CD4-positive, alpha-beta T cell treated with Interleukin-17A for 1 hour (primary cell): ENCODE measurements at places on chromosomes 3 and 15.

DNA sequence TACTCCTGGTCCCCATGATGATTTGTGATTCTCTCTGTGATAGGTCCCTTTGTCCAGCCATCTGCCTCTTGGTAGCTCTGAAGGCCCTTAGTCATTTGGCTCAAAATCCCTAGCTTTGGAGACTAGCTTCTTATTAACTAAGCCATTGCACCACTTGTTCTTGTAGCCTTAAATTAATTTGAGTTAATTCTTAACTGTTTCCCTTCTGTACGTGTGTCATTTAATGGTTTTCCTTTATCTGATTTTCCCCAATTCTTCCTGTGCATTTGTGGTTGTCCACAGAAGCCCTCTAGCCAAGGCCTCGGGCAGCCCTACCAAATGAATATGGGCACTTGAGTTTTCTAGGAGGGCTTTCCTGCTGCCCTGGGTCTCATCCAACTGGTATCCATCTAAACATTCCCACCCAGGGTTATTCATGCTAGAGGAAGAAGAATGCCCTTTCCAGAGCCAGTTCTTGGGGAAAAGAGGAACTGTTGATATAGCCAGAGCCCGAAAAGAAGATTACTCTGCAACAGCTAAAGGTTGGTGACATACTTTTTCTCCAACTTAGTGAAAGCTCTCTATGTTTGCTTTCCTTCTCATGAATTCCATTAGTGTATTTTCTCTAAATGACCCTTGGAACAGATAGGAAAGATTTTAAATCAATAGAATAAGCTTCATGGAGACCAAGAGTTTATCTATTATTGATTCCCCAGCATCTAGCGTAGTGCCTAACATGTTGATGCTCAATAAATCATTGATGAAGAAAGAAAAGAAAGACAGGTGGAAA is 44.2 kb upstream of the ZBTB38 start:
- DNase-seq, result no peak

DNA sequence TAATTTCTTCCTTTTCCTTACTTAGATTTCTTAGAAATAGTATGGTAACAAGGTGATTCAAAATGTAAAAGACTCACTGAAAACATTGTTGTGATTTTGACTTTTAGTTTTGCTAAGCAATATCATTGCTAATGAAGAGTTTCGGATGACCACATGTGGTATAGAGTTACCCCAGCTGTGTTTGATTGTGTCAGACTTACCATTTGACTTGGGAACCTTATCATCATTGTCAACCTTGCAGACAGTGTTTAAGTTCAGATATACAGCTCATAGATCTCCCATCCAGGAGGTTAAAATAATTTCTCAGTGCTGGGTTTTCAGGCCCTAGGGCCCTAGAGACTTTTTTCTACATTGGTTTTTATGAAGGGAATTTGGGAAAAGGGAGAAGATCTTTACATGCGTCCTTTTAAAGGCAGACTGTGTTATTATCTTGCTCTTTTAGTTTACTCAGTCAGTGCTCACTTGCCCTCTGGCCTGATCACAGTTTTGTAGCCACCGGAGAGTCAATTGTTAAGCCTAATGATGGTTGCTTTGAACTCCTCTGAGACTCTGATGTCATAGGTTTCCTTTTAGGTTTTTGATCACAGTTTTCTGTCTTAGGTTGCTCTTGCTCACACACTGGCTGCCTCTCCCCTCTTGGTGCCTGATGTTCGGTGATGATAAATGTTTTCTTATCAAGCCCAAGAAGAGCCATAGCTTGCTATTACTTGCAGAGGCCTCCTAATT is 133.5 kb upstream of the ZPLD1 start:
- no peak for DNase-seq

- DNase-seq, result no peak
These were observed 62.1 kb downstream of the POMGNT2 start for GRCh38 chr3:43043793-43044192.

DNA sequence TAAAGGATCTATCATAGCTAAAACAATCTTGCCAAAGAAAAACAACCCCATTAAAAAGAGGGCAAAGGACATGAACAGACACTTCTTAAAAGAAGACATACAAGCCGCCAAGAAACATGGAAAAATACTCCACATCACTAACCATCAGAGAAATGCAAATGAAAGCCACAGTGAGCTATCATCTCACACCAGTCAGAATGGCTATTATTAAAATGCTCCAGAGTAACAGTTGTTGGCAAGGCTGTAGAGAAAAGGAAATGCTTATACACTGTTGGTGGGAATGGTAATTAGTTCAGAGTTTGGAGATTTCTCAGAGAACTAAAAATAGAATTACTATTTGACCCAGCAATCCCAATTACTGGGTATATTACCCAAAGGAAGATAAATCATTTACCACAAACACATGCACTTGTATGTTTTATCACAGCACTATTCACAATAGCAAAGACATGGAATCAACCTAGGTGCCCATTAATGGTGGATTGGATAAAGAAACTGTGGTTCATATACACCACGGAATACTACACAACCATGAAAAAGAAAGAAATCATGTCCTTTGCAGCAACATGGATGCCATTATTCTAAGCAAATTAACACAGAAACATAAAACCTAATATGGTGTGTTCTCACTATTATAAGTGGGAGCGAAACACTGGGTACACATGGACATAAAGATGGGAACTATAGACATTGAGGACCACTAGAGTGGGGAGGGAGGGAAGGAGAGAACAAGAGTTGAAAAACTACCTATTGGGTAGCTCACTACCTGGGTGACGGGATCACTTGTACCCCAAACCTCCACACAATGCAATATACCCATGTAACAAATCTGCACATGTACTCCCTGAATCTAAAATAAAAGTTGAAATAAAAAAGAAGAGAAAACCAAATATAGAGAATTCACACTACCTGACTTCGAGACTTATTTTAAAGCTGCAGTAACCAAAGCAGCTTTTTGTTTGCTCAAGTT is 32.6 kb downstream of the ITGA11 start:
- no peak for DNase-seq

DNA sequence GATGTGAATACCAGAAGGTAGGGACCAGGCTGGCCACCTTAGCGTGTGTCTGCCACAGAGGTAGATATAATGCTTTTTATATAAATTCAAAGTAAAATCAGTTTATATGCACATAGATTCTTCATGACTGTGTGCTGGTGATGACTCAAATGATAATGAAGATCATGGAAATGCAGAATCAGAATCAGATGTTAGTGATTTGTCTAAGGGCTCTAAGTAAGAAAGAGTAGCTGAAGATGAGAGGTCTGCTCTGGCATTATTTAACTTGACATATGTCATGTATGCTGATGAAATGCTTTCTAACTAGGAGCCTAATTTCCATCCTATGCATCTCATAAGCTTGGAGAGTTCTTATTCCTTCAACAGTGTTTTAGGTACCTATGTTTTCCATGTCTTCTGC is 50.3 kb upstream of the DPH6 start:
- DNase-seq, result no peak

DNA sequence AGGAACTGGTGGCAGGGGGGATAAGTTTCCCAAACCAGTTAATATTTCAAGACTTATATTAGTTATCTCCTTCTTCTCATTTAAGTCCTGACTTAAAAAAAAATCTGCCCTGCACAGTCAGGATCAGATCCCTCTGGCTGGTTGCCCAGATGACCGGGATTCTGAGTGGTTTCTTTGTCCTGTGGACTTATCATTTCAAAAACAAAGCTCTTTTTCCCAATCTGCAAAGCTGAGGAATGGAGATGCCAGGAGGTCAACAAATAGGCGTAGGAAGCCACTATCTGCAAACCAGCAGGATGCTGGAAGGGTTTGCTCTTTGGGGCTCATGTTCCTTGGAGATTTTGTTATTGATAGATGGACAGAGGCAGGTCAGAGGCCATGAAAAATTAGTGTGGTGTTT is 5.8 kb downstream of the C3orf20 start:
- no peak for DNase-seq

GRCh38 chr3:171821044-171821443 is 10.8 kb upstream of the PLD1 start:
- DNase-seq, result no peak

DNA sequence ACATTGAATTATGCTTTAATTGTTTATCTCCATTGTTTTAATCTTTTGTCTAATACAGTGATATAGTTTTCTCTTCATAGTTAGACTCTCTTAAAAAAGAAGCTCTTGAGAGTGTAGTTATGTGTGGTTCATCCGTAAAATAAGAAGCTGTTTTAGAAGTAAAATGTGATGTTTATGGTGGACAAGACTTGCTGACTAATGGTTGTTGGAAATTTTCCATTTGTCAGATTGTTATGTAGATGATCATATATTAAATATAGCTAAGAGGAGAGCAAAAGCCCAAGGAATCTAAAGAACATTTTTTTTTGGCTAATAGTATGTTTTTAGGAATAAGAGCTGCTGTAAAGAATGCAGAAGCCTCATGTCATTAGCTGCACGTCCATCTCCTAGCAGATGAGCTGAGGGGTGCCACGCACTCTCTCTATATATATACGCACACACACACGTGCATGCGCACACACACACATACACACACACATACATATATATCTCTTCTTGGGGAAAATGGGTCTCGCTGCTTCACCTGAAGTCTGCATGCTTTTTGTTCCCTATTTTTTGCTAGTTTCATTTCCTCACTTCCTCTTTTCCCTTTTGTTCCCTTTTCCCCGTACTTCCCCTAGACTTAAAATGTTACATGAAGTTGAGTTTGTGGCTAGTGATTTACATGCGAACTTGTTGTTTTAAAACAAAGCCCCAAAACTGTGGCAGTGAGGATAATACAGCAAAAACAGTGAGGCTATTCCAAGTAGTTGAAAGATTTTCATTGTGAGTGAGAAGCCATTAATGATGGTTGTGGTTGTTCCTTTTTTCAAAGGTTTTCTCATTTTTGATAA is 107.8 kb downstream of the MBNL1 start:
- DNase-seq, result peak; percentile 34

DNA sequence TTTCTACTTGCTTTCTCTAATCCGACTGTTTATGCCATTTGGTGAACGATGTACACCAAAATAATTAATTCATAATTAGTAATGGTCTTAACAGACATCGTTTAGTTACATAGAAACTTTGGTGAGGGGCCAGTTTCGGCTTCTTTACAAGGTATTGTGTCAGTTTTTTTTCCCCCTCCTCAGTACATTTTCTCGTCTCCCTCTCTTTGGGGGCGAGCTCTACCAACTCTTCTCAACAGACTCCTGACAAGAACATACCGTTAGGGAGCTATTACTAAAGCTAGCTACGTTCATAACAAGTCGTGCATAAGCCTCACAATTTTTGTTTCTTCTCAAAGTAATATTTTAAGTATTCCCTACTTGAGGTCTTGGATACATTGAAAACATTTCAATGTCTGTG is 1.4 kb downstream of the U2SURP start:
- no peak for DNase-seq

GRCh38 chr3:72100601-72101187 is 315.7 kb upstream of the PROK2 start:
- DNase-seq, result peak; percentile 87
